Epithelial cell of proximal tubule (primary cell): ENCODE measurements at places on chromosomes 1 and 21. TPM values are rescaled to one million over a fixed set of nuclear protein-coding genes. Genes with fewer than 3 reads are reported as not detected.
A peak's percentile ranks its signal among the peaks of the same experiment; 100 is the strongest.

Gene FNDC5
- not detected in 2 replicates for total RNA-seq

Gene HSD3B2
- total RNA-seq = not detected in 2 replicates

Gene ARHGEF16
- 27.1 and 36.6 TPM in 2 replicates for total RNA-seq

Gene OR2T2
- not detected in 2 replicates for total RNA-seq

Gene PRPF38B
- 11.2 and 13.7 TPM in 2 replicates for total RNA-seq

Gene OLFML2B
- 1.7 and 9.0 TPM in 2 replicates for total RNA-seq

Gene C1orf141
- total RNA-seq = not detected in 2 replicates

Gene UQCRH
- 545 and 884 TPM in 2 replicates for total RNA-seq

Gene GCSAML
- not detected in 2 replicates for total RNA-seq

- peak; percentile 72 for DNase-seq
Measured at GRCh38 chr1:61337981-61338848, 255.9 kb downstream of the NFIA start.

- no peak for DNase-seq
Measured at GRCh38 chr1:202134645-202135172, 9.8 kb downstream of the ARL8A start.

- DNase-seq = no peak
Measured at GRCh38 chr1:5734414-5734813, 257.8 kb downstream of the NPHP4 start.

- no peak for DNase-seq
Measured at GRCh38 chr1:219239518-219239917, 65.8 kb downstream of the LYPLAL1 start.

- no peak for DNase-seq
Measured at GRCh38 chr1:222924136-222924706, 109.4 kb downstream of the DISP1 start.

DNA sequence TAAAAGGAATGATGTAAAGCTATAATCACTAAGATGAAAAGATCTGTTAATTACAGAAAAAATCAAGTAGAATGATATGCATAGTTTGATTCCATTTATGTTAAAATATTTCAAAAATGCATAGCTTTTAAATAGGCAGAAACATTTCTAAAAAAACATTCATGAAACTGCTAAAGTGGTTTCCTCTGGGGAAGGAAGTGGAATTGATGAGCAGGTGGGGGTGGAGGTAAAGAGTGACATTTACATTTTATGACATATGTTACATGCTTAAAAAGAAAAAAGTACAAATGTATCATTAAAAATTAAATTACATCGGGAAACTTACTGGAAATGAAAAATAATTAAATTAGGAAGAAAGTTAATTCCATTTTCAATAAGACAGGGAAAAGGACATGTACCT is 42.8 kb upstream of the JAK1 start:
- no peak for DNase-seq

GRCh38 chr1:208496467-208497371 is 252.5 kb upstream of the PLXNA2 start:
- no peak for DNase-seq

GRCh38 chr1:98860329-98860728 is 144.3 kb downstream of the PLPPR5 start:
- no peak for DNase-seq

GRCh38 chr1:58833166-58833565 is 49.3 kb upstream of the JUN start:
- DNase-seq = no peak

GRCh38 chr1:234722904-234723720 is 113.1 kb upstream of the IRF2BP2 start:
- DNase-seq = peak; percentile 92

DNA sequence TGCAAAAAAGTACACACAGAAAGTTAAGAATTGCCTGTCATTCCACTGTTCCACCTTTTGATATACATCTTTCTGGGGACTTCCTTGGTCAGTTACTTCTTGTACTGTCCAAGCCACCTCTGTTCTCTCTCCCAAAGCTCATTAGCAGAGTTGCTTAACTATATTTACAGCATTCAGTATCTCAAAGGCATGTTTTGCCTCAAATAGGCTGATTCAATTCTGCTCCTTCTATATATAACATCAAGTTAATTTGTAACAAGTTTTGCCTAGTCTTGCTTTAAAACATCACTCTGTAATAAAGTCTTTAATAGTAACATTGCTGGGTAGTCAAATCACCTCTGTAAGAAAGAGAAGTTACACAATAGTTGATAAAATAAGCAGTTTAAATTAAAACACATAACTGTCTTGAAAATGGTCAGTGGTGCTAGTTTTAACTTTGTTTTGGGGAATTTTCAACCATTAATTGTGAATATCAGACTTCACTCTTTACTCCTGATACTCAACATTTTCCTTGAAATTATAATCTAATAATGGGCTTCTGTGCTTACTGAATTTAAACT is 35.7 kb downstream of the EDARADD start:
- peak; percentile 25 for DNase-seq

DNA sequence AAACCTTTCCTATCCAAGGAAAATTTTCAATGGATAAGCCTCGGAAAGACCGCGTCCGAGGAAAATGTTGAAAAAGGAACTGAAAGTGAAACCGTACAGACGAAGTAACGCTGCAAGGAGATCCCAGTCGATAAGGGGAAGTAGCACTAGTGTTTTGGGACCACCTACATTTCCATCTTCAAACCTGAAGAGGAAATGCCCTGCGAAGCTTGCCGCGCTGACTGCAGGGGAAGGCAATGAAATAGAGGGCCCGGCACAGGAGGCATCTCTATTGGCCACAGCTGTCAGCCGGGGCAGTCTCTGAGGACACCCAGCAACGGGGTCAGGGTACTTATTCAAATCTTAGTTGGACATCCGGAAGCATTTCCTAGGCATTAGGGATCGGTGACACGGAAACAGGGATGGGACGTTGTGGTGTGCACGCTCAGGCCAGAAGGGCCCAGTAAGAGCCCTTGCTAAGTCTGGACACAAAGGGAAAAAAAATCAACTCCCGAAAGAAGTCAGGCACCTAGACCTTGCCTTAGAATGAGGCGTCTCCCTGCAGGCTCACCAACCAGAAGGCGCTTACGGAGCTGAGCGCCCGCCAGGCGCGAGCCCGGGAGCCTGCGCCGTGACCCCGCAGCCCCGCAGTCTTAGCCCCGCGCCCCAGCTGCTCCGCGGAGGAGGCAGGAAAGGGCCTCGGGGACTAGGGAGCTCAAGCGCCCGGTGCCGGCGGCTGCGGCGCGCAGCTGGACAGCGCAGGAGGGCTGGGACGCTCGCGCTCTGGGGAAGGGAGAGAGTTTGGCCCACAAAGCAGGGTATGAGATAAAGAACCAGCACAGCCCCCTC is 655 bp downstream of the USF1 start:
- no peak for DNase-seq

- DNase-seq = no peak
Measured at GRCh38 chr1:31761883-31762282, 2.3 kb downstream of the ADGRB2 start.

DNA sequence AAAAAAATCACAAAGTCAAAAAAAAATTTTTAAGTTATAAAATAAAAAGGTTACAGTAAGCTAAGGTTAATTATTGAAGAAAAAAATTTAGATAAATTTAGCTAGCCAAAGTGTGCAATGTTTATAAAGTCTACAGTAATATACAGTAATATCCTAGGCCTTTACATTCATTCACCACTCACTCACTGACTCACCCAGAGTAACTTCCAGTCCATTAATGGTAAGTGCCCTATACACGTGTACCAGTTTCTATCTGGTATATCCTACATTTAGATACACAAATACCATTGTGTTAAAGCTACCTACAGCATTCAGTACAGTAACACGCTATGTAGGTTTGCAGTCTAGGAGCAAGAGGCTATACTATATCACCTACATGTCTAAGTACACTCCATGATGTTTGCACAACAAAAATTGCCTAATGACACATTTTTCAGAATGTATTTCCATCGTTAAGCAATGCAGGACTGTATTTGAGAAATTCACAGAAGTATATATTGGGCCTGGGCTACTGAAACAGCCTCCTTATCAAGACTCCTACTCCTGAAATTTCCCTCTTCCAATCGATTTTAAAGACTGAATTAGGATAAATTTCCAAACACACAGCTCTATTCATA is 155.1 kb downstream of the COP1 start:
- DNase-seq = no peak

- DNase-seq = no peak
Measured at GRCh38 chr1:56566994-56567393, 12.4 kb downstream of the PLPP3 start.

DNA sequence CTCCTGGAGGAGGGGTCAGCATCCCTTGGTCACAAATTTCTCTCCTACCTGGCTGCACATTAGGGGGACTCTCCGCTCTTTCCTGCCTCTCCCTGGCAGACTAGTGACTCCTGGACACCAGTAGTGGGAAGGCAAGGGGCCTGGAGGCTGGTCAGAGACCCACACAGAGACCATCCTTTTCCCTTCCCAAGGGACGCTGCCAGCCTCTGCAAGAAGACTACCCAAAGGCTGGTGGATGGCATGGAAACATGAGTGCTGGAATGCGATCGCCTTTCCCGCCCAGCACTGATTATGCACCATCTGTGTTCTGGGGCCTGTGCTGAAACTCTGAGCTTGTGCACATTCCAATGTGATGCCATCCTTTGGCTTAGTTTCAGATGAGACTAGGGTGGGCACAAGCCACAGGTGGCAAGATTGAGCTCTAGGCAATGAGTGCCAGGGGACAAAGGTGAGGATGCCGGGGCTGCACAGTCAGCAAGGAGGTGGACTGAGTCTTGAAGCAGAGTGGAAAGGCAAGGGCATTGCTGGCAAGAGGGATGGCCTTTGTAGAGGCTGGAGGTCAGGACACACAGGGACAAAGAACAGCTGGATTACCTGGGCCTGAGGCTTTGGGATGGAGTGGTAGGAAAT is 12.6 kb upstream of the EPS8L3 start:
- no peak for DNase-seq

- no peak for DNase-seq
Measured at GRCh38 chr1:186418503-186418902, 42.4 kb downstream of the PDC start.

DNA sequence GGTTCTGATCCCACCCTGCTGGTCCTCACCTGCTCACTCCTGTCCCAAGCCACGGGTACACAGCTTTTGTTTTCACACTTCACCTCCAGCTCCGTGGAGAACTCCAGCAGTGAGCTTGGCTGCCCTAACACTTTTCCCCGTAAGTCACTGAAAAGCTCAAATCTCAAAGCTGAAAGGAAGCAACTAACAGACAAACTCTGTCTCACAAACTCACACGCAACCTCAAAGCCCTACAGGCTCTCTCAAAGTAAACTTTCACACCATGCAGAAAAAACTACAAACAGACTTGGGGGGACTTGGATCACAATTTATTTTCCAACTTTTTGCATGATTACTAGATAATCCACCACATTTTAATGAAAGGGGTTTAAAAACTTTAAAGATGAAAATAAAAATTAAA is 88.3 kb downstream of the AK5 start:
- no peak for DNase-seq

- no peak for DNase-seq
Measured at GRCh38 chr1:94490556-94490955, 51.0 kb downstream of the F3 start.

DNA sequence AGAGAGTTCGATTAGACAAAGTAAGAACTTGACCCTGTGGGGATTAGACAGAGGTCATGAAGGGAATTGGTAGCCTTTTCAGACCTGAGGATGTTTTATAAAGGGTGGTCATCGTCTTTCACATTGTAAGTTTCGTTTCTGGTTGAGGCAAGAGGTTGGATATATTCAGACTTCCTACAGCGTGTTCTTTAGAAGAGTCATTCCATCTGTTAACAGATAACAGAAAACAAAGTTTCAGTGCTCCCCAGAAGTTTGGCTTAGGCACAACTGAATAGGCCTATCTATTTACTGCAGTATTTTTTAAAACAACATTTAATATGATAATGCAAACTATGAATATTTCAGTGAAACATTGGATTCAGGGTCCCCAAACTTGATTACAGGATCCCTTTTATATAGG is 17.1 kb upstream of the IVNS1ABP start:
- DNase-seq = no peak
